ENCODE measurements at places on chromosomes 7 and 10. TPM values are rescaled to one million over a fixed set of nuclear protein-coding genes. Genes with fewer than 3 reads are reported as not detected.

GRCh38 chr7:100545360-100546128 is 6.5 kb downstream of the AGFG2 start:
- H3K27ac ChIP-seq = peak overlapping the region; percentile 92
- H3K27me3 ChIP-seq = no peaks in the 10 kb centered on the region
- peaks cover 54% of the 10 kb centered on the region for H3K4me1 ChIP-seq
- no peak overlapping the region for H3K4me3 ChIP-seq
- no peaks in the 10 kb centered on the region for H3K36me3 ChIP-seq

- H3K4me1 ChIP-seq = no peaks in the 10 kb centered on the region
- H3K4me3 ChIP-seq = no peak overlapping the region
- no peak for DNase-seq
- H3K27ac ChIP-seq = no peak overlapping the region
- H3K36me3 ChIP-seq = no peaks in the 10 kb centered on the region
Observed at GRCh38 chr10:8556321-8556720, 501.8 kb downstream of the GATA3 start.

DNA sequence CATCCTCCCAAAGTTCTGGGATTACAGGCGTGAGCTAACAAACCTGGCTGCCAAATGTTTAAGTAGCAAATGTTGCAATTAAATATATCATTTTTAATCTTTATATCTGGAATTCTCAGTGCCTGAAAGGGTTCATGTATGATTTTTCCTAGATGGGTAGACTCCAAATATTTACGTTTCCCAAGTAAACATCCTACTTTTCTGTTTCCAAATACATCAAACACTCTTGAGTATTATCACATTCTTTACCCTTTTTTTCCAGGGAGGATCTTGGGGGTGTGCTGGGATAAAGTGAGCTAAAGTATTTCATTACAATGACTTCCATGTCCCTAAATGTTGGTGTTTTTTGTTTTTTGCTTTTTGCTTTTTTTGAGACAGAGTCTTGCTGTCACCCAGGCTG is 32.9 kb upstream of the CYTH3 start:
- no peaks in the 10 kb centered on the region for H3K36me3 ChIP-seq
- no peak overlapping the region for H3K27ac ChIP-seq
- DNase-seq = no peak
- H3K4me3 ChIP-seq = no peak overlapping the region

DNA sequence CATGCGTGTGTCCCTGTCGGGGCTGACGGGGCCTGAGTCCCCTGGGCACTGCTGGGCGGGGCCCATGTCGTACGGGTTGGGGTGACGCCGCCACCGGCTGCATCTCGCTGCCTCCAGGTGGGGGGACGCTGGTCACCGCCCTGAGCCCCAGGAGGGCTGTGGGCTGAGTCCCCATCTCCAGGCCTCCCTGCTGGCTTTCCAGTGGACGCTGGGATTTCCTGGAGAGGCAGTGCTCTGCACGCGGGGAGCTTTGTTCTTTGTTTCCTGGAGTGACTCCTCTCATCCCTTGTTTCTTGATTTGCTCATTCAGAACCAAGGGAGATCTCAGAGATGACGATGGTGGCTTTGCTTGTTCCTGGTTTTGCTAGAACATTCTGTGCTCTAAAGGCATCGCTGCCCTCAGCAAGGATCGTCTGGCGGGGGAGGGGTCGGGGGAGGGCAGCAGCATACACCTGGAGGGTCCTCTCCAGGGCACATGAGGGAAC is 21.0 kb downstream of the PWWP2B start:
- no peak overlapping the region for H3K4me3 ChIP-seq
- no peaks in the 10 kb centered on the region for H3K36me3 ChIP-seq
- peaks cover 56% of the 10 kb centered on the region for H3K4me1 ChIP-seq
- no peaks in the 10 kb centered on the region for H3K27me3 ChIP-seq
- no peak for DNase-seq

DNA sequence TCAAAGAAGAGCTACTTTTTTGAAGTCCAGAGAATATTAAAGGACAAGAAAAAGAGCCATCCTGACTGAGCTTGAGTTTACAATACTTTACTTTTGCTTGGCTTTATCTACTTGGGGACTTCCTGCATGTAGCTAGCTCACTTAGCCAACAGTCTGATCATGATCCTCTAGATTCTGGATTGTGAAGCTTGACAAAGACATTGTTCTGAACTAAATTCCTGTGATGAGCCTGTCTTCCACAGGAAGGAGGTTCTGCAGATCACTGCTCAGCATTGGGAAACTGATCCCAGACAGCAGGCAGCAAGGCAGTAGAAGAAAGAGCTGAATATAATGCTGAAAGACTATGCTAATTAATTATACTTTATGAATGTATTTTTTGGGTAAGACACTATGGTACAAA is 296.4 kb downstream of the DGKB start:
- H3K36me3 ChIP-seq = no peaks in the 10 kb centered on the region
- no peaks in the 10 kb centered on the region for H3K27me3 ChIP-seq
- DNase-seq = no peak
- H3K4me3 ChIP-seq = no peak overlapping the region
- H3K27ac ChIP-seq = no peak overlapping the region

GRCh38 chr10:77926566-77927401 is at the start of gene DLG5:
TSS of gene DLG5 (minus strand) at chr10:77926755. CDS start at chr10:77926520, 235 bp downstream.
- peaks cover 17% of the 10 kb centered on the region for H3K4me1 ChIP-seq
- peak within 1 kb of the TSS; percentile 81 for H3K4me3 ChIP-seq
- H3K27me3 ChIP-seq = no peaks in the 10 kb centered on the region
- DNase-seq = peak; percentile 73
- H3K36me3 ChIP-seq = no peaks in the 10 kb centered on the region

DNA sequence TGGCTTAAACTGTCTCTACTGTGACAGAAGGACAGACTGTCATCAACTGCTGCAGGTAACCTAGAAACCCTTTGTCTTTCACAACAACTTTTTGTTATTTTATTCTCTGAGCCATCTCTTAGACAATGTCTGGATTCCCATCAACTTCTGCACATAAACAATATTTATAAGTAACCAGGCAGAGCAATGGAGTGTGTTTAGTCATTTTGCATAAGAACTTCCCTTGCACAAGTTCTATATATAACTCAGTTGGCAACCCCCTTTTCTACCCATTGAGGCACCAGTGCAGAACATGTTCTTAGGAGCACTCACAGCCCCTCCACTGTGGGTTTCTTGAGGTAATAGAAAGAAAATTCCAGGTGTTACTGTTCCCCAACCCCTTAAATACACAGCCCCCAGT is 65.0 kb upstream of the IL6 start:
- no peak overlapping the region for H3K27ac ChIP-seq
- no peaks in the 10 kb centered on the region for H3K4me1 ChIP-seq
- no peak for DNase-seq

DNA sequence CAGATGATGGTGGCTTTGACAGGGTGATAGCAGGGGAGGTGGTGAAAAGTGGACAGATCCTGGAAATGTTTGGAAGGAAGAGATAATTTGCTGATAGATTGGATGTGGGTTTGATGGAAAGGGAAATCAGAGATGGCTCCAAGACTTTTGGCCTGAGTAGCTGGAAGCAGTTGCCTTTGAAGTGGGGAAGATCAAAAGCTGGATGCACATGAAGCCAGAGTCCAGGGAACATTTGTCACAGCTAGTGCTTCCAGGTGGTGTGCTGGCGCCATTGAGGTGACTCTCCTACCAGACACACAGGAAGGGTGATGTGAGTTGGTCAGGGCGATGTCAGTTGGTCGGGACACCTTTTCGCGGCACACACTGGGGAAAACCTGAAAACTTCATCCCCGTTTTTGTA is 15.9 kb downstream of the DYNC1I1 start:
- DNase-seq = no peak
- H3K27ac ChIP-seq = no peak overlapping the region
- no peaks in the 10 kb centered on the region for H3K4me1 ChIP-seq
- H3K36me3 ChIP-seq = no peaks in the 10 kb centered on the region
- no peaks in the 10 kb centered on the region for H3K27me3 ChIP-seq
- H3K4me3 ChIP-seq = no peak overlapping the region

DNA sequence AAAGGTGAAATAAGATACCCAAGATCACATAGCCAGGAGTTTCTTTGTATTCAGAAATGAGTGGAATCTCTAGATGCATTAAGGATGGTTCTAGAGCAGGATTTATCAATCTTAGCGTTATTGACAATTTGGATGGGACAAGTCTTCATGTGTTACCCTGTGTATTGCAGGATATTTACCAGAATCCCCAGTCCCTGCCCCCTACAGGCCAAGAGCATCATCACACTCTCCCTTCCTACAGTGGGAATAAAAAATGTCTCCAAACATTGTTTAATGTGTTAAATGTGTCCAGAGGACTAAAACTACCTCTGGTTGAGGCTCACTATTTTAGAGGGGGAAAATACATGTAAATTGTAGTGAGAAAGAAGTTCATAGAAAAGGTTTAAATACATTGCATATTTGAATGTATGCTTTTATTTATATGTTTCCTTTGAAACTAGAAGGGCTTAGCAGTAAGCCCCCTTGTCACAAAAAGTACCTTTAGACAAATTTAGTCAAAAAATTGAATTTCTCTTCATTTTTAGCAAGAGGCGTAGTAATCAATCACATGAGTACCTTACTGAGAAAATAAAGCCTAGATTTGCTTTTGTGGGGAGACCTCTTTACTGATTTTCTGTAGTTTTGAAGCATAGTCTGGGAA is 141.2 kb downstream of the MLLT10 start:
- no peak for DNase-seq
- no peaks in the 10 kb centered on the region for H3K36me3 ChIP-seq
- H3K4me1 ChIP-seq = peaks cover 18% of the 10 kb centered on the region
- H3K27me3 ChIP-seq = no peaks in the 10 kb centered on the region
- no peak overlapping the region for H3K4me3 ChIP-seq
- no peak overlapping the region for H3K27ac ChIP-seq

GRCh38 chr7:23226844-23227450 is 19.6 kb upstream of the GPNMB start:
- no peak overlapping the region for H3K4me3 ChIP-seq
- H3K27me3 ChIP-seq = no peaks in the 10 kb centered on the region
- H3K27ac ChIP-seq = no peak overlapping the region
- DNase-seq = no peak

DNA sequence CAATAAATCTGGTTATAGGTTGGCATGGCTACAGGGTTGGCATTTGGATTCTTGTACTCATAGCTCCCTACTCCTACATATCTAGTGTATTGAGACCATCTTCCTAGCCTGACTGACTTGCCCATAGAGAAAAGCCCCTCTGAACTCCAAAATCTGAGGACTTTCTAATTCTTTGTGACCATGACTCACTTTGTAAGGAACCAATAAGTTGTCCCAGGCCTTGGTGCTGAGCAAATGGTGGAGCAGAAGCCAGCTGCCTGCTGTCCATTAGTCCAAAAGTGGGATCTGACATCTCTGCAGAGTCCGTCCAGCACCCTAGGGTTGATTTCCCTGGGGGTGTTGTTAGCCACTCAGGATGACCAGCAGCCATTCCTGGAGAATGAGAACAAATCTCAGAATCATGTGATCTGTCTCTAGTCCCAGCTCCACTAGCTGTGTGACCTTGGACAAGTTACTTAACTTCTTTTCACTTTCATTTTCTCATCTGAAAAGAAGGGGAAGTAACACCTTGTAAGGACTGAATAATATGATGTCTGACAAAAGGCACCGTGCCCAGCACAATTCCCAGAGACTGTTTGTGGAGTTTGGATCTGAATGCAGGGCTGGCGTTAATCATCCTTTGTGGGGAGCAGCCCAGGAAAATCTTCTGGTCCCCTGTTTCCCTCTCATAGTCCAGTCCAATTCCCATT is 44.1 kb downstream of the MTURN start:
- H3K27ac ChIP-seq = no peak overlapping the region
- H3K27me3 ChIP-seq = no peaks in the 10 kb centered on the region
- H3K4me1 ChIP-seq = peaks cover 3% of the 10 kb centered on the region

- H3K36me3 ChIP-seq = no peaks in the 10 kb centered on the region
- no peak overlapping the region for H3K4me3 ChIP-seq
Observed at GRCh38 chr7:151152643-151153513, 14.6 kb downstream of the GBX1 start.

DNA sequence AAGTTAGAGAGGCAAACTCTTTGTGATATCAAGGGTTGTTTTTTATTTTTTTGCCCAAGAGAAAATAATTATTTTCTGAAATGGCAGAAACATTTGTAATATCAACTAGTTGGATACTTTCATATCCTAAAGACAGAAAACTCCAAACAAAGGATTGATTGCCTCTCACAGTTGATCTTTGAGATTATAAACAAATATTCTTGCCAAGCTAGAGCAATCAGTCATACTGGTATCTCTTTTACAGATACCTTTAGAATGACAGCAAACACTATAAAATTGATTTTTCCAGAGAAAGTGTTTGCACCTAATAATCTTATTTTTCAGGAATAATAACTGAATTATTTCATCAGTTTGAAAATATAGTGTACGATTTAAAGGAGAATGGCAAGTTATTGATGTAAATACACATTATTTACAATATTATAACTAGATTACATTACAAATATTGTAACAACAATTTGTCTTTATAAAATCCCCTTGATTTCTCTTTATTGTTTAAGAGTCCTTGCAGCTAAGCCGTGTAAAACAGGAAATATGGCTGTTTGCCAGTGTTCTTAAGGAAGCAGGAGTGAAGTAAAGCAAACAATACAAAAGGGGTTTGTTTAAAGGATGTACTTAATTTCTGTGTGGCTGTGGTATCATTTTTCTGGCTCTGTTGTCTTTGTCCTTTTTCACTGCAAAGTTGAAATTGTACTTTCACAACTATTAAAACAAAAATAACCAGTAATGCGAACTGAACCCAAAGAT is 58.4 kb downstream of the MAPK8 start:
- H3K27me3 ChIP-seq = no peaks in the 10 kb centered on the region
- no peak overlapping the region for H3K27ac ChIP-seq
- no peak for DNase-seq
- H3K36me3 ChIP-seq = no peaks in the 10 kb centered on the region

DNA sequence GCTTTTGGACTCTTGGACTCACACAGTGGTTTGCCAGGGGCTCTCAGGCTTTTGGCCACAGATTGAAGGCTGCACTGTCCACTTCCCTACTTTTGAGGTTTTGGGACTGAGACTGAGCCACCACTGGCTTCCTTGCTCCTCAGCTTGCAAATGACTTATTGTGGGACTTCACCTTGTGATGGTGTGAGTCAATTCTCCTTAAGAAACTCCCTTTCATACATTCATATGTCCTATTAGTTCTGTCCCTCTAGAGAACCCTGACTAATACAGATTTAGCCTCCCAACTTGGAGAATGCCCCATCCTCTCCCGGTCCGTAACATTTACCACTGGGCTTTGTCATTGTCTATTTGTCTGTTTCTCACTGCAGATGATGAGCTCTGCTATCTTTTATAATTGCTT is 52.8 kb upstream of the CUL1 start:
- H3K4me1 ChIP-seq = no peaks in the 10 kb centered on the region
- no peak overlapping the region for H3K4me3 ChIP-seq
- no peak overlapping the region for H3K27ac ChIP-seq
- no peaks in the 10 kb centered on the region for H3K36me3 ChIP-seq
- H3K27me3 ChIP-seq = no peaks in the 10 kb centered on the region

Gene ACBD5
- total RNA-seq = 33.8 TPM

Gene C7orf57
- total RNA-seq = 2.8 TPM

Gene IRF5
- total RNA-seq = 2.9 TPM

Gene SYT15
- total RNA-seq = 3.6 TPM

Gene PPP1R17
- 2.4 TPM for total RNA-seq

Gene KIAA1217
- total RNA-seq = 197 TPM

Gene CNTNAP2
- total RNA-seq = 6.1 TPM

All from testis (tissue), 5 donors.